ENCODE measurements at places on chromosomes 2 and 18.

- no peak for DNase-seq
Observed at GRCh38 chr2:86308984-86309695, 28.3 kb downstream of the REEP1 start.

DNA sequence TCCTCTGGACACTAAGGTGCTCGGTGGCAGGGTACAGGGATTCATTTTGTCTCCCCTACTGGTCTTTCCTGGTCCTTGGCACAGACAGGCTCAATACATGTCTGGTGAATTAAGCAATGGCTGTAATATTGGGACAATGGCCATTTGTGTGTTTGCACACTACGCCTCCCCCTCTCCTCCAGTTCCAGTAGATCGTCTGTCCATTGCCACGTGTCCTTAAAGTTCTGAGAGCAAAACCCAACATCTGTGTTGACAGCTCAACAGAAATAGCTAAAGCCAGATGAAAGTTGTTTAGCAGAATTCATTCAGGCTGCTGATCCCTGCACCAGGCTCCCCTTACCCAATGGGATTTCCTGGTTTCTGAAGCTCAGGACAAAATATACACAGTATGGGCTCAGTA lies 9.0 kb upstream of the FABP1 start:
- DNase-seq: no peak

- no peak for DNase-seq
Observed at GRCh38 chr2:54384301-54385203, 71.6 kb upstream of the SPTBN1 start.

- no peak for DNase-seq
Observed at GRCh38 chr2:317501-318424, 29.9 kb upstream of the ALKAL2 start.

DNA sequence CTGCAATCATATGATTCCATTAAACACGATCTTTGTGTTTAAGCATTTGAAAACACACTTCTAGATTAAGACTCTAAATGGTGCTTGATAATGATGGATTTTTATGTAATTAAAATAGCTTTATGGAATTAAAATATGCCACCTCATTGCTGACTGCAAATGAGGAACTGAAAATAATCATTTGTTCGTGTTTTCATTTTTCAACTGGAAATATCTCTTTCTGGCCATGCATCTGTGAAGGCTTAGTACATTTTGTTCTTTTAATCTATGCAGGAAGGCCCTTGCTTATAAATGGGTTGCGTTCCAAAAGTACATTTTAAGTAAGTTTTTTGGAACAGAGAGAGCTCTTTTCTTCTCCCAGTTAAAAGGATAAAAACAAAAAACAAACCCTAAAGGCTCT lies 125.5 kb downstream of the MC4R start:
- no peak for DNase-seq

DNA sequence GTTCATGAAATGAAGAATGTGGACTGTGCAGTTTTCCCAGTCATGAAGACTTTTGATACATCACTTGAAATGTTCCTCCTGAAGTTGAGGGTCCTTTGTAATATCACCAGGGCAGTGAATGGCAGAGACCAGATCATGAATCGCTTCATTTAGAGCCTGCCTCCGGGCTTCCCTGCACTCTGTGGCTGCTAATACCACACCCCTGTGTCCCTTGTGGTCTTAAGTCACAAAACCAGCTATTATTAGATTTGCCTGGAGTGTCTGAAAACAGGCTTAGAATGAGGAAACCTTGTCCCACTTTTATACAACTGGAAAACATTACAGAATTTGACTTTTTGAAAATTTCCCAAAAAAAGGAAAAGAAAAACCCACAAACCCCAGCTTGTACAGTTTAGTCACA lies 147.9 kb downstream of the MGAT5 start:
- DNase-seq: no peak

- DNase-seq: no peak
Observed at GRCh38 chr2:72629062-72629461, 196.8 kb downstream of the EXOC6B start.

- DNase-seq: no peak
Observed at GRCh38 chr2:39118786-39119499, 1.9 kb downstream of the SOS1 start.

GRCh38 chr2:218020966-218021535 lies 18.3 kb upstream of the TNS1 start:
- no peak for DNase-seq

- no peak for DNase-seq
Observed at GRCh38 chr2:65458999-65459398, 26.6 kb upstream of the SPRED2 start.

- no peak for DNase-seq
Observed at GRCh38 chr2:220767591-220768255, 804.4 kb downstream of the EPHA4 start.

- DNase-seq: no peak
Observed at GRCh38 chr2:106165029-106165428, 29.1 kb downstream of the UXS1 start.

GRCh38 chr2:168849610-168850009 lies 40.6 kb downstream of the SPC25 start:
- DNase-seq: no peak

- no peak for DNase-seq
Observed at GRCh38 chr2:151644580-151644979, 89.7 kb downstream of the NEB start.

DNA sequence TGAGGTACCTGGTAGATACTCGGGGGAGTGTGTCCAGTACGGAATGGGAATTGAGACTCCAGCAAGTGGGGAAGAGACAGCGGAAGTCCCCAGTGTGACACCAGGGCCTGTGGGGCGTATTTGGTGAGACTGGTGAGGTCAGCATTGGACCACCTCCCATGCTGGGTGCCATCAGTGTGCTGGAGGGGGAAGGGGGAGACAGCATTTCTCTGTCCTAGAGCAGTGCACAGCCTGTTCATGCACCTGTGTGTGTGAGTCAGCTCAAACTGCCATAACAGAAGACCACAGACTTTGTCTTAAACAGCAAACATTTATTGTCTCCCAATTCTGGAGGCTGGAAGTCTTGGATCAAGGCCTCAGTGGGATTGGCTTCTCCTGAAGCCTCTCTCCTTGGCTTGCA lies 301.8 kb downstream of the GBX2 start:
- DNase-seq: no peak

- no peak for DNase-seq
Observed at GRCh38 chr2:170238776-170239175, 60.8 kb downstream of the MYO3B start.

DNA sequence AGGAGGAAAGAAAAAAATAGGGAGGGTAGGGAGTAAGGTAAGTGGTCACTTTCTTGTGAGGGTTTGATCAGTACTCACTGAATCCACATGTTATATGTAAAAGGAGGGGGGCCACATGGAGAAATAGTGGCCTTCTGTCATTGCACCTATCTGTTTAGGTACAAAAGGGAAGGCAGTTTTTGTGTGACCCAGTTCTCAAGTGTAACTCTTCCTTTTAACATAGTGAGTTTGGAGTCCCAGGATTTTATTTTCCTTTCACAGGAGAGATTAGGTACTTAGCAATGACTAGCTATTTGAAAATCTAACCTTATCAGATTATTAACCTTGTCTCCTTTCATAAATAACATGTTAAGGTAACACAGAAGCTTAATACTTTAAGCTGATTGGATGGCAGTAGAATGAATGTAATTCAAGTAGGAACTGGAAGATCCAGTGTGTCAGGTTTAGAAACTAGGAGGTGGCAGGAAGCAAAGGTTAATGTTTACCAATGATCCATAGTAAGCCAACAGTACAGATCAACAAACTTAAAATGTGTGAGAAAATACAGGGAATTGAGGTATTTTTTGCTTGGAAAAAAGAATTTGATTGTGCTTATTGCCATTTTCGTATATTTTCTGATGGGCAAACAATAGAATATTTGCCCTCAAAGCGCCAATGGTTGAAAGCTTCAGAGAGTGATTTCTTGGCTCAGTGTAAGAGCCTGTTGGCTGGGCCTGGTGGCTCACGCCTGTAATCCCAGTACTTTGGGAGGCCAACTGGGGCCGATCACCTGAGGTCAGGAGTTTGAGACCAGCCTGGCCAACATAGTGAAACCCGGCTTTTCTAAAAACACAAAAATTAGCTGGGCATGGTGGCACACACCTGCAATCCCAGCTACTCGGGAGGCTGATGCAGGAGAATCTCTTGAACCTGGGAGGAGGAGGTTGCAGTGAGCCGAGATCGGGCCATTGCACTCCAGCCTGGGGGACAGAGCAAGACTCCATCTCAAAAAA lies 11.3 kb downstream of the HNMT start:
- DNase-seq: no peak

DNA sequence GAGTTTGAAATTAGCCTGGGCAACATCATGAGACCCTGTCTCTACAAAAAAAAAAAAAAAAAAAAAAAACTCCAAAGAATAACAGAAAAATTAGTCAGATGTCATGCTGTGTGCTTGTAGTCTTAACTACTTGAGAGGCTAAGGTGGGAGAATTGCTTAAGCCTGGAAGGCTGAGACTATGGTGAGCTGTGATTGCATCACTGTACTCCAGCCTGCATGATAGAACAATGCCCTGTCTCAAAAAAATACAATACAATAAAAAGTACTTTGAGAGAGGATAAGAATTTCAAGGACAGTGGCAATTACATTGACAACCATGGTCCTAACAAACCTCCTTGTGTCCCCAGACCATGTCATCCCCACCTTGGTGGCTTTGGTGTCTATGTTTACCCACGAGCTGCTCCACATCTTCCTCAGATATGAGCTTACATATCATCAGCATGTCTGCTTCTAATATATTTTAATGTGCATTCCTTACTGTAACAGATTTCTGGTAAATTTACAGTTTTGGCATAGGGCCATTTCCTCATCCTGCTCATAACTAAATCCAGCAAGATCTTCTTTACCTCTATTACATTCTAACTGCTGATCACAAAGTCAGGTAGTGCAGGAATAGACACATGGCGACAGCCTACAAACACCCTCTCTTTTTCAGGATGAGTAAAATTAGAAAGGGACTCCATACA lies 437.7 kb upstream of the HNRNPA3 start:
- no peak for DNase-seq

- no peak for DNase-seq
Observed at GRCh38 chr2:162261032-162261945, 18.0 kb upstream of the FAP start.

- no peak for DNase-seq
Observed at GRCh38 chr2:217712431-217712830, 290.4 kb downstream of the TNS1 start.

DNA sequence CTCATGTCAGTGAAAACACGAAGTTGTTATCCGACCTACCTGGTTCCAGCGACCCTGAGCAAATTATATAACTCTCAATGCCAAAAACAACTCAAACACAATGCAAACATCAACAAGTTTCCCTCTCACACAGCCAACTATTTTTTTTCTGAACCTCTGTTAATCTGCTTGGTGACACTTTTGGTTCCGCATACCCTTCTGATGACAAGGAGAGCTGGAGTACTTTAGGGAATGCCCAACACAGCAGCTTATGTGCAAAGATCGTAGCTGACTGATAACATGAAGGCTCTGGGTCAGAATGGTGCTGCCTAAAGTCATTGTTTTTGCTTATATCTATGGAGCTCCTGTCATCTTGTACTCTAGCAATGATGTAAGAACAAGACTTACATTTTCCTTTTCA lies 72.7 kb upstream of the CCDC68 start:
- no peak for DNase-seq

- no peak for DNase-seq
Observed at GRCh38 chr2:80105015-80105640, 199.4 kb downstream of the LRRTM1 start.

DNA sequence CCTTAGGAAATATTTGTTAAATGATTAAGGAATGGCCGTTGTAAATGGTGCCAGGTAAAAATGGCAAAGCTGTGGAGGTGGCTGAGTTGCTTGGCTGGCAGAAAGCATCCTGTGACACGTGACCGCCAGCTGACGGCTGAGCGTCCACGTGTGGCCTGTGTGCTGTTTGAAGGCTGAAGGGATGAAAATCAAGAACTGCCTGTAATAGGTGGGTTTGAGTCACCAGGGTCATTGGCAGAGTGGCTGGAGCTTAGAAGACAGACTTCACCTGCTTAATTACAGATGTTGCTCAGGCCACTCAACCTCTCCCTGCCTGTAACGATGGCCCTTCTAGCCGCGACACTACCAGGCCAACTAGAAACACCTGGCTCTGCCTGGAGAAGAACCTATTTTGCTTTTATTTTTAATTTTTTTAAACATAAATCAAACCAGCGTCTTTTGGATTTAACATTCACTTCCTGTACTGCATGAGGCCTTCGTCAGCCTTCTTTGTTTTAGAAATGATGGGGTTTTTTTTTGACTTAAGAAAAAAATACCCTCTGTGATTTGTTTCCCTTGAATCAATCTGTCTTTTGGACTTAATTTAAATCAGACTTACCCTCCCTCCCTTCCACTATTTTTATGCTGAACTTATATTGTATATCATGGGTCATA lies 206.5 kb downstream of the PRKCE start:
- no peak for DNase-seq

- no peak for DNase-seq
Observed at GRCh38 chr2:67215214-67216055, 181.7 kb upstream of the ETAA1 start.

DNA sequence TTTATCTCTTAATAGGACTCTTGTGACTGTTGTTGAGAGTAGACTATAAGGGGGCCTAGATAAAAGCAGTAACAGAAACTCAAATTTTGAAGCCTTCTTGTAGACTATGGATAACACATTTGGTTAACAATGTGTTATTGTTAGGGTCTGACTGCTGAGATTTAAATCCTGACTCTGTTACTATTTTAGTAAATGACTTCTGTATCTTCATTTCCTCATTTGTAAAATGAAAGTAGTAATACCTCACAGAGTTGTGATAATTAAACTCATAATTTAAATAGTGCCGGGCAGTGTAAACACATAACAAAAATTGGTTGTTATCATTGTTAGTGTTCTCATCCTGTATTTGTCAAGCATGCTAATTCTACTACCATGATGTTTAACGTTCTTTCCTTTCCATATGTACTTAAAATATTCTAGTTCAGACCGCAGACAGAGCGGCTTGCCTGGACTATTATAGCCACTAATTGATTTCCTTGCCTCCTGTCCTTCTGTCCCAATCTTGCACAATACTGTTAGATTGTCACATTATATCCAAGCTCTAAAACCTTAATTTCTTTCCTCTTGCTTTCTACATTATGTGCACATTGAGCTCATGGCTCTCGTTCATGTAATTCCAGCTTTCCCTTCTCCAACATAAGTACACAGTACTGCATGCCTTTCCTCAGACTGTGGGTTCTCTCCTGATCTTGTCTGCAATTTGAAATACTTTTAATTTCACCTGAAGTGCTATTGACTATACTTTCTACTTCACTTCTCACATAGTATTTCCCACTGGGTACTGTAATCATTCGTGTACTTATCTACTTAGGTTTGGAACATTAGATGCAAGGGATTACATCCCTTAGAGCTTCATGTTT lies 48.4 kb downstream of the RBBP8 start:
- DNase-seq: no peak

GRCh38 chr18:35917043-35917442 lies 55.4 kb upstream of the RMP24 start:
- DNase-seq: no peak

DNA sequence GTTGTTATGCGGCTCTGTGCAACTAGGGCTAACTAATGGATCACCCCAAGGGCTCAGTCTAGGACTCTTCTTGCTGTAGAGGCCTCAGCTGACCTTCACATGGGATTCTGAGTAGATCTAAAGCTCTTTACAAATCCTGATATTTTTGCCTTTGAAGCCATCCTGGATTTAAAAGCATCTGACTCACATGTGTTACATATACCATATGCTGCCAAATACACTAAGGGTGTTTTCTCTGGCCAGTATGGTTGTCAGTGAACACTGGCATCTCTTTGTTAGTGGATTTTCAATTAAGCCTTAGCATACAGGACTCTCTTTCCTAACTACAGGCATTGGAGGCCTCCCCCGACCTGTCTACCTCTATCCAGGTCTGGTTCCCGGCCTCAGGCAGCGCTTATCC lies 992.8 kb upstream of the FANCL start:
- DNase-seq: no peak
